ENCODE measurements at places on chromosomes 12 and 14.
A peak's percentile ranks its signal among the peaks of the same experiment; 100 is the strongest.

- DNase-seq = no peak
These were observed 285.8 kb downstream of the NRXN3 start for GRCh38 chr14:78455896-78456435.

- DNase-seq = no peak
These were observed 18.9 kb downstream of the DNAL1 start for GRCh38 chr14:73663548-73664212.

GRCh38 chr12:22812531-22812930, 187.6 kb downstream of the ETNK1 start:
- DNase-seq = no peak

GRCh38 chr12:93868771-93869170, 191.6 kb downstream of the CRADD start:
- DNase-seq = no peak

DNA sequence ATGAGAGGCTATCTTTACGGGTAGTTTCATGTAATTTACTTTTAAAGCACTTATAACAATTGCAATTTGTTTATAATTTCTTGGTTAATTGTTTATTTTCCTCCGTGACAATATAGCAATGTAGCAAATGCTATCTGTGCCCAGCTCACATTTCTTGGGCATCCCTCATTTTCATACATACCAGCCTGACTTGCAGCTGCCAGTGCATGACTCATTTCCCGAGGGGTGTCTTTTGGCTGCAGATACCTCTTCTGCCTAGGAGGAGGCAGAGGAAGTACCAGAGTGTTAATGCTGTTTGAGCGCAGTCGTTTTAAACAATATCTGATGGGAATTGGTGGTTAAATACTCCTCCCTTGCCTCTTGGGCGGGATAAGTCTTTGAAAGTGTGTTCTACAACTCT, 104.2 kb upstream of the ABCD2 start:
- DNase-seq = peak; percentile 62

- no peak for DNase-seq
These were observed 51.1 kb downstream of the SLC25A47 start for GRCh38 chr14:100374270-100374669.

GRCh38 chr12:23815810-23816209, 133.7 kb downstream of the SOX5 start:
- no peak for DNase-seq

DNA sequence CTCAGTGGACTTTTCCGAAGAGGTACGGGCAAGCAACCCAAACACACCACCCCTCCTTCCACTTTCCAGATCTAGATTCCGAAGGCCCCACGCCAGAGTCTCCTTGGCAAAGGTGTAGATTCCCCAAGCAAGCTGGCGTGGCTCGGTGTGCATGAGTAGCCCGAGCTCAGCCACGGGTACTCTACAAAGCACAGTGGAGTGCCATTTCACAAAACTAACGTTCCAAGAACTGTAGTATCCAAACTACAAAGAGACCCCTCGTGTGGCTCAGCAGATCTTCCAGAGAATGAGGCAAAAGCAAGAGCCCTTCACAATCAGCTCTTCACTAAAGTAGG, 72.1 kb downstream of the FOXN3 start:
- DNase-seq = no peak

GRCh38 chr14:104573930-104574329, 5.6 kb upstream of the C14orf180 start:
- DNase-seq = no peak

GRCh38 chr14:89466944-89467343, 49.9 kb upstream of the FOXN3 start:
- DNase-seq = no peak

GRCh38 chr12:93441081-93441616, 598 bp downstream of the UBE2N start:
- DNase-seq = peak; percentile 82

Data from activated effector memory CD4-positive, alpha-beta T cell treated with anti-CD3 and anti-CD28 coated beads, Interleukin-2, amount 50 U/mL, for 16 hours (primary cell).